ENCODE measurements at places on chromosomes 5 and 9.

- no peak for DNase-seq
Measured at GRCh38 chr9:118536153-118536552, 832.0 kb downstream of the TLR4 start.

- no peak for DNase-seq
Measured at GRCh38 chr9:136566901-136567300, 21.1 kb upstream of the NOTCH1 start.

DNA sequence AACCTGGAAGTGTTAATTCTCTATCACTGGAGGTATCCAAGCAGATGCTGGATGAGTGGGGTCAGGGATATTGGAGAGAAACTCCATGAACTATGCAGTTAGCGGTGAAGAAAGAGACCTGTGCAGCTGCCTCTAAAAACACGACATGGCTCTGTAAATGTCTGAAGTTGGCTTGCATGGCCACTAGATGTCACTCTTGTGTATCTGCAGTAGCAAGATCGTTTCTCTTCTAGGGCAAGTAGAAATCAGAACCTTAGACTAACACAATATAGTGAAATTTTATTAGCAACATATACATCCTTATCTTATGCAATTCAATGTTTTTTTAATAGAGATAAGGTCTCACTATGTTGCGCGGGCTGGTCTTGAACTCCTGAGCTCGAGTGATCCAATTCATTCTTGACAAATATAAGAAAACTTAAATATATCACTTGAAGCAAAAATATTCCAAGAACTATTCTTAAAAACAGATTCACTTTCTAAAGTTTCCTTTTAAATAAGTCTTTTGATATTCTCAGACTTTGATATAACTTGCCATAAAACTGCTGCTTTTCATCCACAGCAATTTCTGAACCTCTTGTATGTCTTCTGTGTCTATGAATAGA is 2.9 kb downstream of the OR2S2 start:
- peak; percentile 57 for DNase-seq

- DNase-seq, result no peak
Measured at GRCh38 chr9:99750526-99750925, 71.2 kb upstream of the NR4A3 start.

DNA sequence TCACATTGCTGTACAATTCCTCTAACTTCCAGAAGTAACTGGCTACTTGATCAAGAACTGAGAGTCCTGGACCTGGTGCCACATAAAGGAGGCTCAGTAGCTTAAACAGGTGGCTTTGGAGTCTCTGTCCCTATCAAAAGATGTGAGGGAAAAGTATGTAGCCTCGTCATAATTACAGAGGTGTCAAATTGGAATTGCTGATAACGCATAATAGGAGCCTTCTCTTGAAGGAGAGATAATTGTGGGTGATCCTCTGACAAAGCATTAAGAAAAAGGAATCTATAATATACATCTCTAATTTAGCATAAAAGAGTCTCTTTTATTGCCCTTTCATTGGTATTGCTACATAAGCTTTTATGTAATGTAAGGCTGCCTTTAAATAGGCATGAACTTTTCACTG is 1246.4 kb upstream of the CDH9 start:
- no peak for DNase-seq

DNA sequence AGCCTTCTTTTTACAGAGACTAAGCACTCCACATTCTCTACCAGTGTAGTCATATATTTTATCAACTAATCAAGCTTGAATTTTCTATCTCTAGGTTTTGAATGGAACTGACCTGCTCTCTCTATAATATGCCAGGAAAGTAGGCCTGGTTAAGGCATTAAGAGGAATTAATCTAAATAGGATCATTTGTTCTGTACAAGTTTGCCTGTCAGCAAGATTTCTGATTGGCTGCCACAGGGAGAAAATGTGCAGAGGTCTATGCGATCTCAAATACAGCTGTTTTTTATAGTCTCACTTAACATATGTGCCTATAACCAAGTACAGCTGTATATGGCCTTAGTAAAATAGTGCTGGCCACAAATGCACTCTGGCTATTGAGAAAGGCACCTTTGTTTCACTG is 418.8 kb downstream of the KDM4C start:
- DNase-seq, result no peak

DNA sequence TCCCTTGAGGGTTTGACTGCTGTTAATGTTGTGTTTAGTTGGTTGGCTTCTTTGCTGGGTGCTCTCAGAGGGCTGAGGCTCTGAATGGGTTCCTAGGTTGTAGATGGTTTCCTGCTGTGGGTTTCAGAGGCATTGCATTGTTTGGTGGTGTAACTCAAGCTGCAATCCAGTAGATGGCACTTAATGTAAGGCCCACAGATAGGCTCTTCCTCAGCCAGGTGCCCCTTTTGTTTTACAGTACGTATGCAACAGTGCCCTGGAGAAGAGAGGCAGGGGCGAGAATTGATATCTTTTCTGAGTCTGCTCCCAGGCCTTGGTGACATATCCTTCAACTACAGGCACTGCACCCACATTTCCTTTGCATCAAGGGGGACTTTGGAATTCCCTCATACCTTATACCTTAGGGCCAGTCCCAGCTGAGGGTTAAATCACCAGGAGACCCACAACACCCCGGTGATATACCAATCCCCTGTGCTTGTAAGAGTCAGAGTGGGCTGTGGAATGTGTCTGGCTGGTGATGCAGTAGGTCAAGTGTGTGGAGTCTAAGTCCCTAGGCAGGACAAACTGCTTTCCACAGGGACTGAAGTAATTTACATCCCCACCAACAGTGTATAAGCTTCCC is 7.0 kb upstream of the UGT3A2 start:
- DNase-seq, result no peak

DNA sequence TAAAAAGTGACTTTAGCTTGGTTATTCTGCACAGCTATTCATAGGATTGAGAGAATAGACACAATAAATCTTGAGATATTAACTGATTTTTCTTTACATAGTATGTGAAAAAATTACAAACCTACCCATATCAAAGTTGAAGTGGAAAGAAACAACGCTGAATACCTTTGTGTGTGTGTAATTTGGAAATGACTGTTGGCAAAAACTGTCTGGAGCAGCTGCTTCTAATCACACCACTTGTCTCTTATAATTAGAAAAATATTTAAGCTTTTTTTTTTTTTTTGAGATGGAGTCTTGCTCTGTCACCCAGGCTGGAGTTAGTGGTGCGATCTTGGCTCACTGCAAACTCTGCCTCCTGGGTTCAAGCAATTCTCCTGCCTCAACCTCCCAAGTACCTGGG is 110.8 kb upstream of the POC5 start:
- DNase-seq, result no peak

GRCh38 chr9:121484651-121485446 is 14.8 kb downstream of the GGTA1 start:
- no peak for DNase-seq

All from AG04449 (cell line).